DMS153 (cell line): ENCODE measurements at places on chromosomes 7 and 10.

DNA sequence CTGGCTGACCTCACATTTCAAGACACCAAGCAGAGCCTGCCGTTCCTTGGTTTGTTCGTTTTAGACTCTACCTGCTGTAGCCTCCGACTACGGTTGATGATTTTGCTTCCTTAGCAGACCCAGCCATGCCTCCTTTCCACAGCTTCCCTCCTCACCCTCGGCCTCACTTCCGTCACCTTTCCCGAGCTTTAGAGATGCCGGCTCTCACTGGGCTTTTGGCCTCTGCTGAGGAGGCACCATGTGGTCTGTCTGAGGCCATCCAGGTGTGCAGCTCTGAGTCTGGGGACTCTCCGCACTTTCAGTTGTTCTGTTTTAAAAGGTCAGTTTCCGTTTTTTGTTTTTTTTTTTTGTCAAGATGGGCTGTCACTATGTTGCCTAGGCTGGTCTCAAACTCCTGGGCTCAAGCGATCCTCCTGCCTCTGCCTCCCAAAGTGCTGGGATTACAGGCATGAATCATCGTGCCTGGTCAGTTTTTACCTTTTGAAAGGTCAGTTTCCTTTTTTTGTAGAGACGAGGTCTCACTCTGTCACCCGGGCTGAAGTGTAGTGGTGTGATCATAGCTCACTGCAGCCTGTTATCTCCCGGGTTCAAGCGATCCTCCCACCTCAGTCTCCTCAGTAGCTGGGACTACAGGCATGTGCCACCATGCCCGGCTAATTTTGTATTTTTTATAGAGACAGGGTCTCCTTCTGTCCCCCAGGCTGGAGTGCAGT lies 11.7 kb downstream of the ORAI2 start:
- DNase-seq = no peak

DNA sequence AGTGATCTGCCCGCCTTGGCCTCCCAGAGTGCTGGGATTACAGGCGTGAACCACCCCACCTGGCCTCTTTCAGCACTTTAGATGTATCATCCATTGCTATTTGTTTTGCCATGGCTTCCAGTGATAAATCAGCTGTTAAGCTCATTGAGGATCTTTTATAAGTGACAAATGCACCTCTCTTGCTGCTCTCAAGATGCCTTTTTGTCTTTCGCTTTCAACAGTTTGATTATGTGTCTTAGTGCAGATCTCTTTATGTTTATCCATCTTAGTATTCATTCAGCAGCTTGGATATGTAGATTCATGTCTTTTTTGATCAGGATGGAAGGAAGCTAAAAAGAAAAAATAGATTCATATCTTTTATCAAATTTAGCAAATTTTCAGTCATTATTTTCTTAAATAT lies 105.6 kb downstream of the MAPK8 start:
- DNase-seq = no peak

- no peak for DNase-seq
Measured at GRCh38 chr10:104579136-104579535, 62.0 kb upstream of the SORCS3 start.

DNA sequence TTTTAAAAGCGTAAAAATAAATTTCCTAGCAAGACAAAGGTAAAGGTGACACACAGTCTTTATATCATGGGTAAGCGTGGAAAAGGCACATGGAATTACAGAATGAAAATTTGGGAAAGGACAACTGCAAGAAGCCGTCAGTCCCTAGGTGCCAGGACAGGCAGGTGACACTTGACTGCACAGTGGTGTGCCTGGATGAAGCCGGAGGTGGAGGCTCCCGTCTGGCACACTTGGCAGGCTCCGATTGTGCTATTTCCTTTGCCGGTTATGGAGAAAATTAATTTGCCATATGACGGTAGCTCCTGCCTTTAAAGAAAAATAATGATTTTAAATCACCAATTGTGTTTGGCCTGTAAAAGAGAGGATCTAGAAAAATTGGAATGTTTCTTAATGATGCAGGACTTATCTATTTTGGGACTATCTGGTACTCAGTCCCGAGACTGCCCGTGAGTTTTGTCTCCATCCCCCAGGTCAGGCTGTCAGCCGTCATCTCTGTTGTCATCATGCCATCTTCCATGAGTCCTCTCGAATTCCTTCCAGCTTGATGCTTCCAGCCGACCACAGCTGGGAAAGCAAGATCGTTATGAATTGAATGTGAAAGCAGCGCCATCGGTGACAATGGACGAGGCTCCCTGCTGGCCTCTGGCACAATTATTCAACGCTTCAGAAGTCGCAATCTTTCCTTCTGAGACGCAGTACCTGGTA lies 56.2 kb upstream of the MGMT start:
- no peak for DNase-seq

DNA sequence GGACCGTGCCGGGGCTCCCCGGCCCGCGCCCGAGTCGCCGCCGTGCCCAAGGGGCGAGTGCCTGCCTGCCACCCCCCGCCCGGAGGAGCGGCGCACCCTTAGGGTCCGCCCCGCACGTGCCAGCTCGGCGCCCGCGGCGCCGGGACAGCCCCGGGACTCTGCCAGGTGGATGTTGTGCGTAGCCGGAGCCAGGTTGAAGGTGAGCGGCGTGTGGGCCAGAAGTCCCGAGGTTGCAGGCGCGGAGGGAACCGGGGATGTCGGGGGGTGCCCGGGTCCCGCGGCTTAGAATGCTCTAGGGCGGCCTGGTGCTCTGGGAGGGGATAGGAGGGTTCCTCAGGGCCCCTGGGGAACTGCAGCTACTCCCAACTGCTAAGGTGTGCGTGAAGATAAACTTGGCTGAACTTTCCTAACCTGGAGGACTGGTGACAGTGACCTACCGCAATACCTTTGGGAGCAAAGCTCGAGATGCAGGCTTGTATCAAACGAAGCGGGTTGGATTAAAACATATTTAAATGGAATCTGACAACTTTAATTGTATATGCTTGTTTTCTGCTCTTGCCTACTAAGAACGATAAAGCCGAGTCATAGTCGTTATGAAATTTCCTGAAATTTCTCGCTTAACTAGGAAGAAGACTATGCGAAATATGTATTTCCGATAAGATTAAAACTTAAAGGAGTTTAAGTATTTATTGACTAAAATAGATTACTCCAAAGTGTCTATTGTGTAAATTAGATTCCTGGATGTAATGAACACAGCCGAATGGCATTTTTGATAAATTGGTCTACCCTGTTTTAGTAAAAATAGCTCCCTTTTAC lies at the start of gene CUX1:
TSS of gene CUX1 (plus strand) at position 156 of the 816 bp plus-strand sequence. CDS start at position 170, 14 bp downstream.
- DNase-seq = no peak

- DNase-seq = no peak
Measured at GRCh38 chr7:108020585-108020984, 17.6 kb upstream of the LAMB1 start.

GRCh38 chr10:20443094-20443493 lies 454.0 kb downstream of the NEBL start:
- DNase-seq = peak; percentile 53

- no peak for DNase-seq
Measured at GRCh38 chr7:139570119-139570518, 46.6 kb downstream of the CLEC2L start.

GRCh38 chr7:29505931-29506330 lies 57.7 kb upstream of the PRR15 start:
- no peak for DNase-seq

DNA sequence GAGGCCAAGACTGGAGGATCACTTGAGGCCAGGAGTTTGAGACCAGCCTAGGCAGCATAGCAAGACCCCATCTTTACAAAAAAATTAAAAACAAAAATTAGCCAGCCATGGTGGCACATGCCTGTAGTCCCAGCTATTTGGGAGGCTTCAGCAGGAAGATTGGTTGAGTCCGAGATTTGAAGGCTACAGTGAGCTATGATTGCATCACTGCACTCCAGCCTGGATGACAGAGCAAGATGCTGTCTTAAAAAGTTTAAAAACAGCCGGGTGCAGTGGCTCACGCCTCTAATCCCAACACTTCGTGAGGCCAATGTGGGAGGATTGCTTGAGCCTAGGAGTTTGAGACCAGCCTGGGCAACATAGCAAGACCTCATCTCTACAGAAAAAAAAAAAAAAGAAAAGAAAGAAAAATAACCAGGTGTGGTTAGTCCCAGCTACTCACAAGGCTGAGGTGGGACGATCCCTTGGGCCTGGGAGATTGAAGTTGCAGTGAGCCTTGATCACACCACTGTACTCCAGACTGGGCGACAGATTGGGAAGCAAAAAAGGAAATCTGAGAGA lies 44.7 kb downstream of the ZAN start:
- no peak for DNase-seq

GRCh38 chr10:125442856-125443540 lies 240.0 kb downstream of the TEX36 start:
- no peak for DNase-seq

DNA sequence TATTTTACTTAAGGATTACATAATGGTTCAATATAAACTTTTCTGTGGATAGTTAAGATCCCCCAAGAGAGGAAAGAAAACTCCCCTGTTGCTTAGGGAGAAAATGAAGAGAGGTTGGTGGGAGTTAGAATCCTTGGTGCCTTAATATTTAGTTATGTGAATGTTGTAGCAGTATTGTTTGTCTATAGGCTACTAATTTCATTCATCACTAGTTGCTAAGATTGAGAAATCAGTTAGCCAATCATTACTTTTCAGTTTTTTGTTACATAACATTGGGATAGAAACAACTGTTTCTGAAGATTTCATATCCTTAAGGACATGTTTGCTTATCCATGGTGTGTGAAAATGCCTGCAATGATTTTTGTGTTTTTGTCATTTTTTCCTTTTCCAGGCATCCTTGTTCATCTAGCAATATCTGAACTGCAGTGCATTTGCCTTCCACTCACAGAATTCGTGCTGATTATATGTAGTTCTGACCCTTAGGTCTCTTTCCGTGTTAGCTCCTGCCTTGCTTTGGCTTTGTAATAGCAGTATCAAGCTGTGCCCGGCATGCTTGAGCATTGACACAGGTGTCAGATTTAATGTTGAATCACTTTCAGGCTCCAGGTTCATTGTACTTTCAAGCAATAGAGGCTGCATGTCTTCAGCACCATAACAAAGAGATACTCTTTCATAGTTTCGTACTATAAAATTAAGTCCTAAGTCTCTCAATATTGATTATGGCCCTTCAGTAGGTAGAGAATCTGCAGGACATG lies 85.0 kb downstream of the PODXL start:
- peak; percentile 5 for DNase-seq

DNA sequence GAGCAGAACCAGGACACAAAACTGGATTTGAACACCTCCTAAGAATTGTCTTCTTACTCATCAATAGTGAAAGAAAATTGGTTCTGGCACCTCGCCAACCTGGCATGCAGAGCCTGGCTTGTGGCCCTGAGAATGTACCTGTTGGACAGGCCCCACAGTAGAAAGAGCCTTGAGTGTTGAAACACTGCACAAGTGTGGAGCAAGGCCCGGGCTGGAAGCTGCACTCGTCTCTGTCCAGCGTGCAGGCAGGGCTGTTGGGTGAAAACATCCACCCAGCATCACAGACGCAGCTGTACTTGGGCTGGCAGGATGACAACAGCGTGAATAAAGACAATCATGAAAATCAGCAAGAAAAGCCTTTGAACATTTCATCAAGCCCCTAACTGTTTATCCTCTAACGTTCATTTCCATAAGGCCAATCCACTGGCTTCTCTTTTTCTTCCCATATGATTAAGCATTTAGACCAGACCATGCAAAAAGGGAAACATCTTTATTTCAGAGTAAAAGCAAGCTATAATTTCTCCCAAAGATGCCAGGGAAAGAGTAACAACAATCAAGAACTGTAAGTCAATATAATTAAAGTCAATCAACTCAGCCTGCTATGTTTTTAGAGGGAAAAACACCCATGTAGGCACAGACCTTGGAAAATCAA lies 15.6 kb downstream of the CUBN start:
- DNase-seq = no peak

GRCh38 chr10:81081887-81082620 lies 544.4 kb downstream of the SH2D4B start:
- DNase-seq = no peak

GRCh38 chr10:35140727-35141126 lies 14.1 kb downstream of the CREM start:
- DNase-seq = no peak

DNA sequence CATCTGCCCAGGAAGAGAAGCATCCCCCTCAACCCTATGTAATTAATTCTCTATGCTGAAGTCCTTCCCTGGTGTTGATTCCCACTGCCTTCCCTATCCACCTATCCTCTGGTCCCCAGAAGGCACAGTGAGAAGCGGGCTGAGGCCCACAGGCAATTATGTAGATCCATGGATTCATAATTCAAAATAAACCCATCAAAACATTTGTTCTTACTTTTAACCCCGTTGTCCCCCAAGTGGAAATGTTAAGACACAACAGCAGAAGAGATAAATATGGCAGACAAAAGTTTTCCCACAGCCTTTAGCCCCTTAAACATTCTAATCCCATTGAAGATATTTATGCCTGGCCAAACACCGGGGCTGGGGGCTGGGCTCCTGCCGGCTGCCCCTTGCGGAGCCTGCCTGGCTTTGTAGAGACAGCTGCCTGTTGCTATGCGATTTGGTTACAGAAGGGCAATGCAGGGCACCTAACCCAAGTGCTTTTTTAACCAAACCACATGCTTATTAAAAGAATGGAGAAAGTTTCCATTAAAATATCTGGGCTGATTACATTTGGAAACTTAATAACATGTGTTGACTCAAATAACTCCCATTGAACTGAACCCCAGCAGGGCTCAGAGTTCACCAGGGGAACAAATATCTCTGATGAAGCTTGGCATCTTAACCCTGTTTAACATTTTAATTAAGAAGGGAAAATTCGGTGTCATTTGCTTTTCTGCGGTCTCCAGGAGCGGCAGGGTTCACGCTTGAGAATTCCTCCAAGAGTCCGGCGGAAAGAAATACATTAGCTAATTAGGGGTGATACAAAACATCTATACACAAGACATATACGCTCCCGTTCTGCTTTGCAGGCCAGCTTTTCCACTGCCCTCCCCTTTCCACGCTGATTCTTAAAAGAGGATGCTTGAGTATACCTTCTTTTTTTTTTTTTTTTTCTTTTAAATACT lies 110.8 kb upstream of the FGFR2 start:
- no peak for DNase-seq

GRCh38 chr7:36119005-36119706 lies 33.9 kb upstream of the EEPD1 start:
- DNase-seq = peak; percentile 54

- DNase-seq = no peak
Measured at GRCh38 chr7:47685151-47685550, 103.2 kb upstream of the TNS3 start.
